WTC11 (cell line): ENCODE measurements at places on chromosomes 16 and 17. TPM values are rescaled to one million over a fixed set of nuclear protein-coding genes. Genes with fewer than 3 reads are reported as not detected.

Gene ABCC11
- 0.05 to 0.30 TPM in 2 of 3 replicates, not detected in the other for total RNA-seq

Gene RHBDF1
- total RNA-seq, result 40.9 to 60.8 TPM (median 44.2 TPM) in 3 replicates

Gene DOC2A
- total RNA-seq, result 10.8 to 16.6 TPM (median 16.4 TPM) in 3 replicates

Gene ZDHHC1
- 4.2 to 4.9 TPM (median 4.6 TPM) in 3 replicates for total RNA-seq

Gene TBC1D28
- 0.09 to 0.15 TPM in 2 of 3 replicates, not detected in the other for total RNA-seq

Gene CMTM2
- total RNA-seq, result not detected in 3 replicates

Gene SKAP1
- total RNA-seq, result 0.30 to 0.57 TPM in 2 of 3 replicates, not detected in the other

Gene KRT222
- 0.09 to 0.34 TPM (median 0.30 TPM) in 3 replicates for total RNA-seq

Gene ADAD2
- 0.71 to 1.6 TPM (median 1.4 TPM) in 3 replicates for total RNA-seq

Gene OTOP3
- not detected in 3 replicates for total RNA-seq

Gene TBC1D26
- total RNA-seq, result 2.2 to 3.6 TPM (median 3.5 TPM) in 3 replicates

Gene PRSS33
- total RNA-seq, result 0.18 to 0.44 TPM (median 0.24 TPM) in 3 replicates

Gene PIK3R5
- 5.9 to 7.5 TPM (median 5.9 TPM) in 3 replicates for total RNA-seq

Gene TNFRSF13B
- total RNA-seq, result 0.18 TPM in 2 of 3 replicates, not detected in the other
